Stimulated activated CD4-positive, alpha-beta T cell treated with anti-CD3 and anti-CD28 coated beads, Interleukin-1b, Interleukin-23, amount 100 ng/mL, for 24 hours (primary cell): ENCODE measurements at places on chromosomes 16 and 17.

DNA sequence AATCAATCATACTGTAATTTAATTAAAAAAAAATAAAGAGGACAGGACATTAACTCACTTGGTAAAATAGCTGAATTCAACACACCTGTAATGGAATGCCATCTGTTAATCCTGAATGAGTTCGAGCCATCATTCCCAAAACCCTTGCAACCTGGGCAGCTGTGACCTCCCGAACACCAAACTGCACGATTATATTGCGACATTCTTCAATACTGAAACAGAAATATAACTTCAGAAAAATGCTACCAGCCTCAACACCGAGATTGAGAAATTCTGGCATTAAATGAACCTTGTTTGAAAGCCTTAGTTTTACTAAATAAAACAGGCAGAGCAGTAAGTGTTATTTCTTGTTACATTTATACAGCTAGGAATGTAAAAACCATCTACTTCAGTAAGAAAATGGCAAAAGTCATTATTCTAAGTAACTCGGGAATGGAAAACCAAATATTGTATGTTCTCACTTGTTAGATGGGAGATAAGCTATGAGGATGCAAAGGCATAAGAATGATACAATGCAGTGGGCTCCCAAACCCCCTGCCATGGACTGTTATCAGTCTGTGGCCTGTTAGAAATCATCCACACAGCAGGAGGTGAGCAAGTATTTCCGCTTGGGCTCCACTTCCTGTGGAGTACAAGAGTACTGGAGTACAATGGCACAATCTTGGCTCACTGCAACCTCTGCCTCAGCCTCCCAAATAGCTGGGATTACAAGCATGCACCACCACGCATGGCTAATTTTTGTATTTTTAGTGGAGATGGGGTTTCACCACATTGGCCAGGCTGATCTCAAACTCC, 46.5 kb downstream of the CNOT1 start:
- no peak for DNase-seq

- DNase-seq, result no peak
These were observed 13.1 kb downstream of the TEKT5 start for GRCh38 chr16:10681310-10682308.

DNA sequence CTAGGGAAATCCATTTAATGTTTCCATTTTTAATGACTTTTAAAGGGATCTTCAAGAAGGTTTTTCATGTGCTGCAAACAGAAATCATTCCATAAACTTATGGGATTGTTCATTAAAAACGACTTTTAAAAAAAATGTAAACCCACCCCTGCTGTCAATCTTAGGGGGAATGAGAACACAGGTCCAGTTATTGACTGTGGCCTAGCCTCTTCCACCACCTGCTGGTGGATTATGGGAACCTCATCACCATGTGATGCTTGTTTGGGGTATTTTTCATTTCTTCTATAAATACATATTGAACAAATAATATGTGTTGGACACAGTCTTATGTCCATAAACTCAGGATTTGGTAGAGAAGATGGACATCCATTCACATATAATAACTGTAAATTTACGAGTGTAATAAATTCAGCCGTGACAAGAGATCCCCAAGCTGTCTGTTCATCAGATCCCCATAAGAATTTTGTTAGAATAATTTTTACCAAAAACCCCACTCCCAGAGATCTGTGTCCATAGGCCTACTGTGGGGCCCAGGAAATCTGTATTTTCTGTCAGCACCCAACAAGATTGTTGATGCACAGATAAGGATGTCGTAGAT, 42.0 kb upstream of the TMC5 start:
- DNase-seq, result peak; percentile 7

DNA sequence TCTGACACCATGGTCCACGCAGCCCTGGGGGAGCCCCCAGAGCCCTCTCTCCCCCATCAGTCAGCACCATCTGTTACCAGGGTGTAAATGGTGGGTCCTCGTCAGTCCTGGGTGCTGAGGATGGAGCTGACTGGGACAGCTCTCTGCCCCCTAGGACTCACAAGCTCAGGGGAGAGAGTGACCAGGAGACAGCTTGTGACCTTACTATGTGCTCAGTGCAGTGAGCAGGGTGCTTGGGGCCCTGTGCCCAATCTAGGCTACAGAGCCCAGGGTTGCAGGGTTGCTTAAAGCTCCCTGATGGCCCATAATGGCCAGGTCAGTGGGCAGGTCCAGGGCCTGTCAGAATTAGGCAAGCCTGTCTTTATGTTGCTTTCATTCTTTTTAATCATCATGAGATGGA, 11.3 kb downstream of the MMP2 start:
- DNase-seq, result no peak

DNA sequence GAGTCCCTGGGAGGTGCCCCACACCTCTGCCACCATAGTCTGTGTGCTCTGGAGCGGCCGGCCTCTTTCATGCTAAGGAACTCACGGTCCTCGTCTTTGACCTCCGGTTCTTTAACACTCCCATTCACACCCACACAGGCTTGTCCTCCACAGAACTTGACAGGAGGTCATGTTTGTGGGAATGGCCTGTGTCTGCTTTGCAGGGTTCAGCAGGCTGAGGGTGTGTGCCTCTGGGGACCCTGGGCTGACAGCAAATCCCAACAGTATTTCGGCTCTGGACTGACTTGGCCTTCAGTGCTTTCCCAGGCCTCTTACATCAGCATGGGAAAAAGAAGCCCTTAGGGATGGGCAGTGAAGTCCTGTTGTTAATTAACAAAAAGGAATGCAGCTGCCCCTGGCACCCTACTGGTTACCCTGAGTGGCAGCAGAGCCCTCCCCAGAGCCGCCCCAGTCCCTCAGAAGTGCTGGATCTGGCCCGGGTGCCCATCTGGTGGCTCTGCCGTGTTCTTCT, 35.4 kb upstream of the ADORA2B start:
- DNase-seq, result no peak

- no peak for DNase-seq
These were observed 43.2 kb downstream of the AXIN2 start for GRCh38 chr17:65518256-65518655.

DNA sequence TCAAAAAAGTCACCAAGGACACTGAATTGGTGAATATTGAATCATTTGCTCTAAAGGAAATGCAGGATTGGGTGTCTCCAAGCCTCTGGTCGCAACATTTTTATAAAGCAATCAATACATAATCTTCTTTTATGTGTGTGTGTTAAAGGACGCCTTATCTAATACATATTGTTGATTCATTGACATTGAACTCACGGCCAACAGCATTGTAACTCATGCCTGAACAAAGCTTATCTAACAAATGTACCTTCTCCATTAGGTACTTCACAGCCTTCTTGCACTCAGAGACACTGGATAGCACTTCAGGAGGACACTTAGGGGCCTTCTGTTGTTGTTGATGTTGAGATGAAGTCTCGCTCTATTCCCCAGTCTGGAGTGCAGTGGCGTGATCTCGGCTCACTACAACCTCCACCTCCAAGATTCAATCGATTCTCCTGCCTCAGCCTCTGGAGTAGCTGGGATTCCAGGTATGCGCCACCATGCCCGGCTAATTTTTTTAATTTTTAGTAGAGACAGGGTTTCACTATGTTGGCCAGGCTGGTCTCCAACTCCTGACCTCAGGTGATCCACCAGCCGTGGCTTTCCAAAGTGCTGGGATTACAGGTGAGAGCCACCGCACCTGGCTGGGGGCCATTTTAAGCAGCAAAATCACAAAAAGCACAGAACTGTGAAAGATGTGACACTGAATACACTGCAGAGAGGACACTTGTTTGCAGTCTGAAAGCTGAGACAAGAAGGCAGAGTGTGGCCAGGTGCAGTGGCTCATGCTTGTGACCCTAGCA, 13.2 kb upstream of the PDXDC1 start:
- no peak for DNase-seq

- DNase-seq, result peak; percentile 84
These were observed 6.6 kb downstream of the TRAF4 start for GRCh38 chr17:28750178-28751047.

GRCh38 chr17:83200231-83200699, 120.9 kb downstream of the METRNL start:
- DNase-seq, result peak; percentile 53

- DNase-seq, result no peak
These were observed 124.2 kb downstream of the METRNL start for GRCh38 chr17:83203472-83204221.

DNA sequence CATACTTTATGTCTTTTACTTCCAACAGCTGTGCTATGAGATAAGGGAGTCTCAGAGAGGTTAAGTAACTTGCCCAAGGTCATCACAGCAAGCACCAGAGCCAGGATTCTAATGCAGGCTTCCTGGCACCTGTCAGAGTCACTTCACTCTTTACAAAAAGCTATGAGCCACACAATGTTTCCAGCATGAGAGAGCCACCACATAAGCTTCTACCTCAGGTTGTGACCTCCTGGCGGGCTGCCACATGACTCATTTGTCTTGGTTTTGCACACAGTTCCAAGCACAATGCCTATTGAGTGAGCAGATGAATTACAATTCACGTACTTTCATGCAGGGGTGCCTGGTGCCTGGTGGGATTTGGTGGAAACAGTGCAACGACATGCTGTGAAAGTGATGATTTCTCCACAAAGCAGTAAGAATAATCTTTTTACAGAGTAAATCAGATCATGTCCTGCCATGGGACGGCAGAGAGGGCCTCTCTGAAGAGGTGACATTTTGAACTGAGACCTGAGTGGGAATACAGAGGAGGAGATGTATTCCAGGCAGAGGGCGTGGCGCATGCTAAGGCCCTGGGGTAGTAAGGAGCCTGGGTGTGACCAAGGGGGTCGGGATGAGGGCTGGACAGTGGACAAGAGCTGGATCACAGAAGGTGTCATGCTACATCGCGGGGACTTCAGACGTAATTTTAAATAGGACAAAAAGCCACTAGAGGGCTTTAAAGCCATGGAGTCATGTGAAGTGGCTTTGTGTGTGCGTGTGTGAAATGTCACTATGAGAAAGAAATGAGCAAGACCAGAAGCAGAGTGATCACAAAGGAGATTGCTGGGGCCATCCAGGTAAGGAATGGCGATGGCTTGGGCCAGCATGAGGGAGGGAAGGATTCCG, 53.4 kb downstream of the CACNG3 start:
- DNase-seq, result no peak

GRCh38 chr17:58632324-58633314, 59.2 kb downstream of the TEX14 start:
- DNase-seq, result no peak

DNA sequence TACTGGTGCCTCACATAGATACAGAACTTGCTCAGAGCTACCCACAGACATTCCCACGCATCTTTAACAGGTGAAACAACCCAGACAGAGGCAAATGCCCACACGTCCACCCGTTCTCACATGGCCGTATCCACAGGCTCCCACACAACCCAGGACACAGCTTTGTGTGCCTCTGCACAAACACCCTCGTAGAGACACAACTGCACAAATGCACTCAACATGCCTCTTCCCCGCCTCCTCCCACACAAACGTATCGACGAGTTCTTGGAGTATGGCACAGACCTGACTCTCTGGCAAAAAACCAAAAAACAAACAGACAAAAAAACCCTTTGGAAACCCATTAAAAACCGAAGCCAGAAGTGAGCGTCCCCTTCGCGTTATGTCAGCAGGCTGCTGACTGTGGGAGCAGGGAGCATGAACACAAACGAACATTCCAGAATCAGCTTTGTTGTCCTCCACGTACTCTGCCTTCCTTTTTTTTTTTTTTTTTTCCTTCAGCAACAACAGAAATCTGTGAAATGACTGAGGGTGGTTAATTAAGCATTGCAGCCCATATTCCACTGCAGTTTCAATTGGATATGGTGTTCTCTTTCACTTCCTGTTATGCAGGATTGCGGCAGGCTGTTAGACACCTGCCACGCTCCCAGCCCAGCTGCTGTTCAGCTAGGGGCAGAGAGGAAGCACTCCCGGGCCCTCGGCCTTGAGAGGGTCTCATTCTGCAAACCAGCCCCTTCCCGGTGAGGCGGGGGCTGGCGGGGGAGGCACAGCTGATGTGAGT, 313.7 kb downstream of the MAF start:
- no peak for DNase-seq

DNA sequence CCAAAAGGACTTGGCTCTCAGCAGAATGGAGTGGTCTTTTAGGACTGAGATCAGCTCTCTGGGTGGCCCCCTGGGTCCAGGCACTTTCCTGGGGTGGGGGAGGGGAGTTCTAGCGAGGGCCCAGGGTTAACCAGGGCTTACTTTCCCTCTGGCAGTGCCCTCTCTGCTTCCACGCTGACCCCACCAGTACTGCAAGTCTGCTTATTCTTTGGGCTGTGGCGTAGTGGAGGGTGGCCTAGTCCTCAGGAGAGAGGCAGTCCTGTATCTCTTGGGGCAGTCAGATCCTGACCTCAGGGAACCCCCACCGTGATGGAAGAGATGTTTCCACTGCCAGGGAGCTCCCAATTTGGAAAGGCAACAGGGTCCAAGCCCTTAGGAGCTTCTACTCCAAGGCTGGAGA, 79.4 kb downstream of the CCDC182 start:
- no peak for DNase-seq

DNA sequence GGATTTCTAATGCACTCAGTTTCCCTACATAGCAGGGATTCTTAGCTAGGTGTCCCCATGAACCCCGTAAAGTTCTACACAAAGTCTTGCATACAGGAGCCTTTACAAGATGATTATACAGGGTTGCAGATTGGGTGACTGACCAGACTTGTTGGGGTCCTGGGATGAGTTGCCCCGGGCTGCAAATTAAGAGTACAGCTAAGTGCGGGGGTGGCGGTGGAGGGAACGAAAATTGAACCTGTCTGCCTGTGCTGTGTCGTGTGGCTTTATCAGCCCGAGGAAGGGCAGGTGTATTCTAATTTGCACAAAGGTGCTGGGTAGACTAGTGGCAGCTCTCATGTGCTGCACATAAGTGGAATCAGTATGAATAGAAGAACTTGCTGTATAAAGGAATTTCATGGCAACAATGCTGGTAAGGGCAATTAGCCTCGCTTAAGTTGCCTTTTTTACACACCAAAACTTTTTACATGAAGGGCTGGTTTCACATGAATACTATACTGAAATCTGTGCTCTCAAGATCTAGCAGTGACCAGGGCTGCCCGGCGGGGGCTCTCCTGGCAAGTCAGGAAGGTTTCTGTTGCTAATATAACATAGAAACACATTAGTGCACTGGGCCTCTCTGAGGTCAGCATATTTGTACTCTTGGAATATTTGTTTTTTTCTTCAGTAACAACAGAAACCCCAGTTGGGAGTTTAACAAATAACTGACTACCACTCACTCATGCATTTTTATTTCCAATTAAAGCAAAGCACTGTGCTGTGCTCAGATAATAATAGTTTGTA, 50.7 kb downstream of the ADCY7 start:
- no peak for DNase-seq

GRCh38 chr16:25033852-25034251, 18.7 kb upstream of the ARHGAP17 start:
- no peak for DNase-seq

DNA sequence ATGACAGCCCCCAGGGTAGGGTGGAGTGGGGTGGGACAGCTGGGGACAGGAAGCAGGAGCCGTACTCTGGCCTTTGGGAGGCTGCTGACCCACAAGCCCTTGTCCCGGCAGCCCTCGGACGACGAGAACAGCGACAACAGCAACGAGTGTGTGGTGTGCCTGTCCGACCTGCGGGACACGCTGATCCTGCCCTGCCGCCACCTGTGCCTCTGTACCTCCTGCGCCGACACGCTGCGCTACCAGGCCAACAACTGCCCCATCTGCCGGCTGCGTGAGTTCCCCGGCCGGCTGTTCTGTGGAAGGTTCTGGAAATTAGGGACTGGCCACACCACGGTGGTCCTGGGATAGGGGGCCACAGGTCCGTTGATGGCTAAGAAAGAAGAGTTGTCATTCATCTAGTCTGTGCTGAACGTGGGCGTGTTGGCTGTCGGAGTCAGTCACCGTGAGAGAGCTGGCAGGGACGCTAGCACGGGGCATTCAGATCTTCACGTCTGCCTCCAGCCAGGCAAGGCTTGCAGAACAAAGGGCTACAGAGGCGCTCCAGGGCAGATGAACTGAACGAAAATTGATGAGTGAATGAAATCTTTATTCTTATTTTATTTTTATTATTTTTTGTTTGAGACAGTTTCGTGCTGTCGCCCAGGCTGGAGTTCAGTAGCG, 19.8 kb upstream of the NUDT16L1 start:
- DNase-seq, result no peak
